ENCODE measurements at places on chromosomes 1 and 21.
A peak's percentile ranks its signal among the peaks of the same experiment; 100 is the strongest.

DNA sequence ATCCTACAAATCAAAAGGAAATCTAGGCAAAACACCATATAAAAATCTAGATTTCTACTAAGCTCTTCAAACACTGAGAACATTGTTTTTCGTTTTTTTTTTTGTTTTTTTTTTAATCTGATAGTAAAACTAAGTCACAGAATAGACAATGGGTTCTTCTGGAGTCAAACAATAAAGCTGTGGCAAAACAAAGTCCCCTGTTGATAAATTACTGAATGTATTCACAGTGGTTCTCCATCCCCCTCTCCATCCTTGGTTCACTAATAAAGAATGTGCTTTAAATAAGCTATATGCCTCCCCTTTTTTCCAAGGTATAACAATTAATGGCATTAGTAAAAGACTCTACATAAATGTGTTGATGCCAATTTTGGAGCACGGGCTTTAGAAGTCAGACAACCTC lies 16.7 kb upstream of the ATP1B1 start:
- DNase-seq = no peak

- no peak for DNase-seq
These were observed 10.5 kb downstream of the ARID1A start for GRCh38 chr1:26706315-26706714.

GRCh38 chr1:14976256-14976655 lies 177.3 kb upstream of the TMEM51 start:
- no peak for DNase-seq

- peak; percentile 37 for DNase-seq
These were observed 430 bp downstream of the WASF2 start for GRCh38 chr1:27489501-27489972.

DNA sequence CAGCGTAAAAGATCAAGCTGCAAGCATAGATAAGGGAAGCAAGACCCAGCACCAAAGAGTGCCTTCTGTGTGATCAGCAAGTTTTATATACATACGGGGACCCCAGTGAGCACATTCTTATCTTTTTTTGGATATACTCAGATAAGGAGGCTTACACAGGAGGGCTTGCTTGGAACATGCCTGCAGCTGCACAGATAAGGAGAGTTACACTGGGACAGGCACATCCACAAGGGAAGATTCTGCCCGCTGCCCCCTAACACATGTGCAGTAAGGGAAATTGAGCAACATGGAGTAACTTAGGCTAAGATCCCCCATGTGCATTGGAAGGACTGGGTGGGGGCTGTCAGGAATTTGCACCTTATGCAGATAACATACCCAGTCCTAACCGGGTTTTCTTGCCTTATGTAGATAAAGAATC lies 1334.8 kb downstream of the MRPL39 start:
- DNase-seq = no peak

GRCh38 chr21:42644223-42645208 lies 8.9 kb upstream of the PDE9A start:
- no peak for DNase-seq

DNA sequence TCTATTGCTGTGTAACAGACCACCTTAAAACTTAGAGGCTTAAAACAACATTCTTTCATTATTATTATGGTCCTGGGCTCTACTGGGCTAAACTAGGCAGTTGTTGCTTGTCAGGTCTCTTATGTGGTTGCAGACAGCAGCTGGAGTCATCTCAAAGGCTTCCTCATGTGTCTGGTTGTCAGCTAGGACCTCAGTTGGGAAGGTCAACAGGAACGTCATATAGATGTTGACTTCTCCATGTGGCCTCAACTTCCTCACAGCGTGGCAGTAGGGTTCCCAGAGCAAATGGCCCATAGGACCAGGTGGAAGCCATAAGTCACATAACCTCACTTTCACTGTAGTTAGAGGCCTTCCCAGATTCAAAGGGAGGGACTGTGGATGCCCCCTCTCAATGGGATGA lies 15.4 kb upstream of the MEF2D start:
- no peak for DNase-seq

- no peak for DNase-seq
These were observed at the start of gene TTC34 for GRCh38 chr1:2801535-2802291. TTC34 (minus strand) TSS chr1:2801693; CDS start chr1:2800827, 866 bp downstream.

GRCh38 chr1:156122519-156123355 lies 8.2 kb downstream of the LMNA start:
- no peak for DNase-seq

GRCh38 chr1:43878854-43879253 lies 54.7 kb upstream of the ARTN start:
- no peak for DNase-seq

GRCh38 chr1:245245021-245245667 lies 90.4 kb downstream of the KIF26B start:
- no peak for DNase-seq

GRCh38 chr1:85991261-85991660 lies 165.3 kb downstream of the COL24A1 start:
- DNase-seq = no peak

DNA sequence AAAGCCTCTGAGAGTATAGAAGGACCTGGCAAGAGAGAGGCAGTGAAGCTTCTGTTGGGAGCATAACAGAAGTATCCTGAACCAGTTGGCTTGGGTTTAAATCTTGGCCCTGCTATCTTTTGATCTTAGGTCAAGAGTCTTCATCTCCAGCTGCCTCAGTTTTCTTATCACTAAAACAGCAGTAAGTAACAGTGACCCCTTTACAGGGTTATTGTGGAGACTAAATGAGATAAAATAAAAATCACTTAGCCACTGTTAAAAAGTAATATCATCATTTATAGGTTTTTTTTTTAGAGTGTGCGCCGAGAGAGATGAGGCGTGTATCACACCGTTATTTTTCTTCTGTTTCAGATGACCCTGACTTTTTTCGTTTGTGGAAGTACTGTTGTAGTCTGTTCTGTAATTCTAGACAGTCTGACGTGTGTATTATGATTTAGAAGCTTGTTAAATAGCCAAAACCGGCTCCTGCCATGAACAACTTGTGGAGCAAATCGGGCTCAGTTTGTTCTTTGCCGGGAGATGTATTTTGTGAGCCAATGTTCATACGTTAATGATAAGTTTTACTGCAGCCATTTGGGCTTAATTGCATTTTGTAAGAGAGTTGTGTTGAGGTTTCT lies 1.1 kb downstream of the THRAP3 start:
- DNase-seq = no peak
